ENCODE measurements at places on chromosomes 1 and 21. TPM values are rescaled to one million over a fixed set of nuclear protein-coding genes. Genes with fewer than 3 reads are reported as not detected.

DNA sequence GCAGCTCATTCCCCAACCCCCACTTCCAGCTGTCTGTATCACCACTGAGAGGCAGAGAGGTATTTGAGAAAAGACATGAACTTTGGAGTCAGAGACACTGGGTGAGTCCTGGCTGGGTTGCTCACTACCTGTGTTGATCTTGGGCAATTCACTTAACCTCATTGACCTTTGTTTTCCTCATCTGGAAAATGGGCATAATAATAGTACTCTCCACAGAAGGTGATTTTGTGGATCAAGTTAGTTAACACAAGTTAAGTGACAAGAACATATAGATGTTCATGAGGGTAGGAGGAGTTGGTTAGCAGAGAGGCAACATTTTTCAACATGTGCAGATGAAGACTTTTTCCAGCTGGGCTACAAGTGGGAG, 17.1 kb upstream of the ETV3L start:
- peak; percentile 31 for DNase-seq

DNA sequence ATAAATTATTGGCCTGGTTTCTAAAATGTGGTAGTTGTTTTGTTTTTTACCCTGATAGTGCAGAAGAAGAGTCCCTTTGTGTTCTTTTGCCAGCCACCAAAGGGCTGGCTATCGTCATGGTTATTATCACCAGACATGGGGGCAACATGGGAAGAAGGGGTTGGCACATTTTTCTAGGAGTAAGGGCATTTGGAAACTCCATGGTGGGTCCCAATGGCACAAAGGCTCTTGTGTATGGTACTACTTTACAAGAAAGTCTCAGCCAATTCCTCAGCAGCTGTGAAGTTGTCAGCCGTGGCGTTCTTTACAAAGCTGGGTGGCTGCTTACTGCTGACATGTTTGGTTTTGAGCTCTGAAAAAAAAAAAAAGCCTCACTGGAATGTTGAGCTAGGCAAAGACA, 330.4 kb upstream of the ESRRG start:
- no peak for DNase-seq

- DNase-seq: no peak
Observed at GRCh38 chr21:16258844-16259611, 529.2 kb downstream of the USP25 start.

The PTPN7 gene
- total RNA-seq: not detected

The RBM11 gene
- total RNA-seq: 0.61 TPM

DNA sequence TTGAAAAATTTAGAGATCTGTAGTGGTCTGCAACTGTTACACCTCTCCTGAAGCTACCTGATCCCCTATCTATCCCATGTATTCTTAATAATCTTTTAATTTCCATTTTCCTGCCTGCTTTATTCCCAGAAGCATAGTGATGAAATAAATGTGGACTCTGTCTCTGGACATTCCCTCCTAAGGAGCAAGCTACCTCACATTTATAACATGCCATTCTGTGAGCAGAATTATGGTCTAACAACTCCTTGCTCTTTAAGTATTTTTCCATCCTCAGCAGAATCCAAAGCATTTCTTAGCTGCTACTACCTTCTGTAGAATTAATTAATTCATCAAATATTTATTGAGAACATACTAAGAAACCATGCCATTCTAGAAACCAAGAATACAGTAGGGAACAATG, 15.1 kb downstream of the CRP start:
- no peak for DNase-seq

The PGLYRP3 gene
- total RNA-seq: not detected

The CD53 gene
- total RNA-seq: not detected

The DVL1 gene
- 40.6 TPM for total RNA-seq

The RXRG gene
- total RNA-seq: not detected

GRCh38 chr1:174967845-174968705, 31.7 kb upstream of the CACYBP start:
- no peak for DNase-seq

The SLC9A1 gene
- 28.9 TPM for total RNA-seq

- DNase-seq: no peak
Observed at GRCh38 chr1:171252482-171252881, 4.2 kb downstream of the FMO1 start.

Data from Caco-2 (cell line).